Renal pelvis (tissue), 12 donors: ENCODE measurements at places on chromosomes 16 and 17. TPM values are rescaled to one million over a fixed set of nuclear protein-coding genes. Genes with fewer than 3 reads are reported as not detected.

- DNase-seq, result no peak
Observed at GRCh38 chr17:30176855-30177254, 58.6 kb downstream of the SLC6A4 start.

- no peak for DNase-seq
Observed at GRCh38 chr16:4081047-4081446, 35.2 kb downstream of the ADCY9 start.

The VTN gene
- 18.7 TPM for polyA plus RNA-seq

GRCh38 chr17:30389756-30390300 is 11.1 kb downstream of the CPD start:
- no peak for DNase-seq

DNA sequence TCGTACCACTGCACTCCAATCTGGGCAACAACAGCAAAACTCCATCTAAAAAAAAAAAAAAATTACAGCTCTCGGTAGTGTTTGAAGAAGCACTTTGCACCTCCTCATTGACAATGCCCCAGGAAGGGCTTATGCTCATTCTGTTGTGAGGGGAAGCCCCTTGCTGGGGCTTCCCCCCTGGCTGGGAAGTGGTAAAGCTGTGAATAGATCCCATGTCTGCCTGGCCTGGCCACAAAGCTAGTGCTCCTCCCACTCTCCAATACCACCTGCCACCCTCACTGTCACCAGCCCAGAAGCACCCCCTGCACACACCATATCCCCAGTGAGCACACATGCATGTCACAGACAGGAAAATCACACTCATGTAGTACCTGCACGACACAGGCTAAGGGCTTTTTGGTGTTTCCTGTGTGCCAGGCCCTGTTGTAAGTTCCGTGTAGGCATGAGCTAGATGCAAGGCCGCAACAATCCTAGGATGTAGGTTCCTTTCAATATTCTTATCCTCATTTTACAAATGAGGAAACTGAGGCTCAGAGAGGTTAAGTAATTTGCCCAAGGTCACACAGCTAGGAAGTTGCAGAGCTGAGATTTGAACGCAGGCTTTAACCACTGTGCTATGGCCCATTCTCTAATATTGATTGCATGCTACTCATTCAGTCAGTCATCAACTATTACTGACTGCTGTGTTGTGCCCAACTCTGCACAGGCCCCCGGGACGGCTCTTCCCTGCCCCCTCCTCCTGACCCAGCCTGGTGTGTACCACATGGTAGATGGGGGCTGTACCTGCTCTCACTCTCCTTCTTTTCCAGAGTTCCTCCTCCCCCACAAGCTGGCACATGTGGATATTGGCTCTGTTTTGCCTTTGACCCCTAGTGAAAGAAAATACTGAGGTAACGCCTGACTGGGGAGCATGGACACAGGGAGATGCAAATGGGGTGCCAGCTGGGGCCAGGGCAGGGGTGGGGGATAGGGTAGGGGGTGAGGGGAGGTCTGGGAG is 11.9 kb upstream of the COL1A1 start:
- no peak for DNase-seq

The UNC13D gene
- 4.8 TPM for polyA plus RNA-seq
